ENCODE measurements at places on chromosomes 2 and 18.

DNA sequence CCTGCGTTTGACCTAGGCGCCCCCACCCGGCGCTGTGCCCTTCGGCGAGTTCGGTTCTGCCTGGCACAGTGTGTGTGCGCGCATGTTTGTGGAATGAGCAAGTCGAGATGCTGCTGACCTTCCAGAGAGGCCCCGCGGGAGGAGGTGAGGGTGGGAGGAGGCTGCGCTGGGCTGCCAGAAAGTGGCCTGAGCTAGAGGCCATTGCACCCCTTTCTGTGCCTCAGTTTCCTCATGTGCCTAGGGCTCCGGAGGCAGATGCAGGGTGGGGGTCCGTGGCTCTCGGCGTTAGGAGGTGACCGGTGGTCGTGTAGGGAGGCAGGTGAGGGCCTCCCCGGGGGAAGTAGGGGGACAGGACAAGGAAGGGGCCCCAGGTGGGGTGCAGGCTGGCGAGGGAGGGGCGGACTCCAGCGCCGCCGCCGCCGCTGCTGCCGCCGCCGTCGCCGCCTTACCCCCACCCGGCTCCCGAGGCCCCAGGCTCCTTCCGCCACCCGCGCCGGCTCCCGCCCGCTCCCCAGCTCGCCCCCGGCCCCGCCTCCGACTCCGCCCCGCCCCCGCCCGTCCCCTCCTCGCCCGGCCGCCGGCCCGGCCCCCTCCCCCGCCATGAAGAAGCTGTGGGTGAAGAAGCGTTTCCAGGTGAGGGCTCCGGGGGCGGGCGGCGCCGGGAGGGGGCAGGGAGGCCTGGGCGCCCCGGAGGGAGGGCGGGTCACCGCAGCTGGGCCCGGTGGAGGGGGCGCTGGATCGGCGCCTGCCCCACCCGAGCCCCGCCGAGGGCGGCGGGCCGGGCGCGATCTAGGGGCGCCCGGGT, 7.0 kb downstream of the SPEG start:
- peak; percentile 74 for DNase-seq

DNA sequence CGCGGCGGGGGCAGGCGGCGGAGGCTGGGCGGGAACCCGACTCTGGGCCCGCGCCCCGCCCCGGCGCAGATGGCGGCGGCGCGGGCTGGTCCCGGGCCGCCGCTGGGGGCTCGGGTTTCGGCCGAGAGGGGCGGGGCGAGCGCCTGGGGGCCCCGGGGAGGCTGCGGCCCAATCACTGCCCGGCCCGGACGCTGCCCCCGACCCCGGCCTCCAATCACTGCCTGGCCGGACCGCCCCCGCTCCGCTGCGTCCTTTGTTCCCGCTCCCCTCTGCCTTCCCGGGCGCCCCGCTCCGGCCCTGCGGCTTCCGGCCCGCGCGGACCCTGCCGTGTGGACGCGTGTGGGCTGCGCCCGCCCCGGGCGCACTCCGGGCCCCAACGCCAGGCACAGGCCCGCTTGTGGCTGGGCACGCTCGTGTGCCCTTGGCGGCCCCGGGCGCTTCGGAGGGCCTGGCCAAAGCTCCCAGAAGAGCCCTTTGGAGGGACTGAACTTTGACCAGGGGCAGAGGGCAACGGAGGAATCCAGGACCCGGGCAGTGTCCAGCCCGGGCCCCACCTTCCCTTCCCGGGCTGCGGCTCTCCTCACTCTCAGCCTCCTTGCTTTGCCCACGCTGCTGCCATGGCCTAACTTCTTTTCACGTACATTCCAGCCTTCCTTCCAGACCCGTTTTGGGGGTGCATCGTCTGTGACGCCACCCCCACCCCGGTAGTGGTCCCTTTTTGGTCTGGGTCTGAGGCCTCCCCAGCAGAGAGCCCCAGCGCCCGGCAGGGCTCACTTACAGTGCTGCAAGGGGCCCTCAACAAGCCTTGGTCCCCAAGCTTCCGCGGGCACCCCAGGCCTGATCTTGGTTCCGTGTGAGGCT, 27.1 kb upstream of the PTMA start:
- DNase-seq, result no peak

- no peak for DNase-seq
Measured at GRCh38 chr2:149033716-149034115, 4.8 kb upstream of the LYPD6B start.

- peak; percentile 66 for DNase-seq
Measured at GRCh38 chr2:218229239-218229638, 12.2 kb downstream of the ARPC2 start.

GRCh38 chr2:136051001-136051724, 65.7 kb upstream of the DARS1 start:
- no peak for DNase-seq

DNA sequence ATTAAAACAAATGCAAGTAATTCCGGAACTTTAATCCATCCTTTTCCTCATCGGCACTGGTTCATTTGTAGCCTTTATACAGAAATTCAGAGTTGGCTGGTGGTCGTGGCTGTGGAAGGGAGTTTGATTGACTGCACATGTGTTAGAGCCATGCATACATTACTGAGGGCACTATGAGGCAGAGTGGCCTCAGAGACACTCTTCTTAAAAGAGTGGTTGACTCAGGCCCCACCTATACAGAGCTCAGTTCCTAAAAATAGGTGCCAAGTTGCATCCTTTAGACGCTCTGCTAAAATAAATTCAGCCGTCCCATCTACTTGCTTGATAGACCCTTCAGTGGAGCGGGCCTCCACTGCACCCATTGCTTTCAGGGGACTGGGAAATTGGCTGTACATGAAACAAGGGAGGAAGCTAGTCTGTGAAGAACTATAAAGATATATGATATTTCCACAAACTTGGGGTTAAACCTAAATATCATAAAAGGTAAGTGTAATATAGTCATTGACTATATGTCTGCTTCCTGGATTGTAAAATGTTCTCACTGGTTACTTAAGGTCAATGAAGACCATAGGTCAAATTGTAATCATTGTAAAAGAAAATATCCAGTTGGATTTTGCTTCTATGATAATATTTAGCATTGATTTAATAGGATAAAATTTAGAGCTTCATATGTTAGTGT, 298.9 kb downstream of the XIRP2 start:
- DNase-seq, result no peak

- DNase-seq, result no peak
Measured at GRCh38 chr2:145199042-145199441, 679.1 kb upstream of the ZEB2 start.

DNA sequence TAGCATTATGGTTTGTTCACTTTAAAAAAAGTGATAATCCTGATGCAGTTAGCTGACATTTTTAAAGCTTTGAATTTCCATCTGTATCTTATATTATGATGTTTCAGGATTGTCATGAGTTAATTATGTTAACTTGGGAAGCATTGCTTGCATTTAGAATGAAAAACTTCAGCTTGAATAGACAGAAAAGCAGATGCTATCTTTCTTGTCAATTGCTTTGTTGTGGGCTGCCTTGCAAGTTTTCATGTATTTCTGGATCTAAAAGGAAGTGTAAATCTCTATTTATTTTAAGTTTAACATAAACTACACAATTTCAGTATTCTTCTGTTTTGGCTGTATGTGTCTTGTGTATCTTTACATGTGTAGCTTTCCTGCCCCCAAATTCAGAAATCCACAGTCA, 479.5 kb downstream of the ARHGAP15 start:
- DNase-seq, result no peak

DNA sequence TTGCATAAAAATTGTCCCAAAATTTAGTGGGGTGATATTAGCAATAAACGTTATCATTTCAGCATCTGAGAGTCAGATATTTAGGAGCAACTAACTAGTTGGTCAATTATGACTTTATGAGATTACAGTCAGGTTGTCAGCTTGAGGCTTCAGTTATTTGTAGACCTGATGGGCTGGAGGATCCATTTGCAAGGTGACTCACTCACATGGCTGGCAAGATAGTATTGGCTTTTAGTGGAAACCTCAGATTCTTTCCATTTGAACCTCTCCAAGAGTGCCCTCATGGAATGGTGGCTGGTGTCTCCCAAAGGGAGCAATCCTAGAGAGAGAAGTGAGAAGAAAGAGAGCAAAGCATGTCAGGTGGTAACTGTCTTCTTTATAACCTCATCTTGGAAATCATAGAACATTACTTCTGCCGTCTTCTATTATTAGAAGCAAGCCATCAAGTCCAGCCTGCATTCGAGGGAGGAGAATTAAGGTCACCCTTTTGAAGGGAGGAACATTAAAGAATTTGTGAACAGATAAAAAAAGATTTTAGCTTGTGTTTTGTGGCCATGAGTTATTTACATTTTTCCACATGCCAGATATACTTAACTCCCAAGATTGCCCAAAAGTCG, 92.5 kb downstream of the HAUS1 start:
- DNase-seq, result no peak

DNA sequence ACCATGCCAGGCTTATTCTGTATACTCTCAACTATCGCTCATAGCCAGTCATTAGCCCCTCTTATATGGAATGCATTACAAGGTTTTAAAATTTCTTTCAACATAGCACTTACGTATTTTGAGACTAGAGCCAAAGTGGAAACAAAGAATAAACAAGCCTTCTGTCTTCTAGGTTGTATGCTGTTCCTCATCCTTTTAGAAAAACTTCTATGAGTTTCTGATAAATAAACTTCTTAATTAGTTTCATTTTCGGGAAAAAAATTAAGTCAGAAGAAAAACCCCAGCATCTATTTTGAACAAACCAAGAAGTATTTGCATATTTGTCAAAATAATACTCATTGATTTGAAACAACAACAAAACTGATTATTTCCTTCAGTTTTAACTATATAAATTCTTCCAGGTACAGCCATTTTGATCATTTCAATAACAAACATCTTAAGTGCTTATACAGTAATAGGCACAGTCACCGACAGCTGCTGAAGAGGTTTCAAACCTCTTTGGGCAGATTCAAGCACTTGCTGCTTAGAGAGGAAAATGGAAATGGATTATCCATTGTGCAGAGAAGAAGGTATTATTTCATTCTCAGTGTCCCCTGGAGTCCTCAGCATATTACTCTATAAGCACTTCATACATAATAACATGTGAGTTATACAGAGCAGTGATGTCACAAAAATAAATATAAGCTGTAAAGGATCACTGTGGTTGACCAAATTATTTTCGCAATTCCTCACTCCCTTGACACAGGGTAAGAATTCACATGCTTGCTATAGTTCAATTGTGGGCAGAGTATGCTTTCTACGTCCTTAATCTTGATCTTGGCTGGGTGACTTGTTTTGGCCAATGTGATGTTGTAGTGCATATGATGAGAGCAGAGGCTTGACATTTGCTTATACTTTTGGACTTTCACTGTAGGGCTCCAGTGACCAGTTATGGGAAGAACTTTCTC, 833.8 kb downstream of the TRIB2 start:
- DNase-seq, result no peak

GRCh38 chr18:36132756-36133155, 3.1 kb downstream of the ELP2 start:
- DNase-seq, result no peak

DNA sequence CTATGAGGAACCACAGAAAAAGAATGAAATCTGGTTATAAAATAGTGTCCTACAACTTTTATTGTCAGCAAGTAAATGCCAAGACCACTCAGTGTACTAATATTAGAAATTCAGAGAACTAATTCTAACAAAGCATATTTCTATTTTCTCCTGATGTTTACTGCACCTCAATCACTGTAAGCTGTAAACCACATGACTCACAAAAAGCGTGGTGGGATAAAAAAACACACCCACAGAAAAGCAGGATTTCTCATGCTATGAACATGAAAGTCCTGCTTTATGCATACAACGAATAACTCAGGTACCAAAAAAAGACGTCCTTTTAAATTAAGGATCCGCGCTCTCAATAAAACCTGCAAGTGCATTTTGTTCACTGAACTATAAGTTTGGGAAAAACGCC, 797 bp downstream of the TXNL4A start:
- no peak for DNase-seq

- no peak for DNase-seq
Measured at GRCh38 chr2:121858369-121858768, 102.9 kb downstream of the TSN start.

DNA sequence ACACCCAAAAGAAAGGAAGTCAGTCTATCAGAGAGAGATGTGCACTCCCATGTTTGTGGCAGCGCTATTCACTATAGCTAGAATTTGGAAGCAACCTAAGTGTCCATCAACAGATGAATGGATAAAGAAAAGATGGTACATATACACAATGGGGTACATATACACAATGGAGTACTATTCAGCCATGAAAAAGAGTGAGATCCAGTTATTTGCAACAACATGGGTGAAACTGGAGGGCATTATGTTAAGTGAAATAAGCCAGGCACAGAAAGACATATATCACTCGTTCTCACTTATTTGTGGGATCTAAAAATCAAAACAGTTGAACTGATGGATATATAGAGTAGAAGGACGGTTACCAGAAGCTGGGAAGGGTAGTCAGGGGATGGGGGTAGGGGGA, 99.9 kb upstream of the ZNF516 start:
- DNase-seq, result no peak

- no peak for DNase-seq
Measured at GRCh38 chr2:169452080-169452479, 27.2 kb upstream of the BBS5 start.

- DNase-seq, result no peak
Measured at GRCh38 chr2:153136216-153136615, 342.3 kb downstream of the RPRM start.

GRCh38 chr18:34729740-34730355, 19.8 kb downstream of the DTNA start:
- no peak for DNase-seq

DNA sequence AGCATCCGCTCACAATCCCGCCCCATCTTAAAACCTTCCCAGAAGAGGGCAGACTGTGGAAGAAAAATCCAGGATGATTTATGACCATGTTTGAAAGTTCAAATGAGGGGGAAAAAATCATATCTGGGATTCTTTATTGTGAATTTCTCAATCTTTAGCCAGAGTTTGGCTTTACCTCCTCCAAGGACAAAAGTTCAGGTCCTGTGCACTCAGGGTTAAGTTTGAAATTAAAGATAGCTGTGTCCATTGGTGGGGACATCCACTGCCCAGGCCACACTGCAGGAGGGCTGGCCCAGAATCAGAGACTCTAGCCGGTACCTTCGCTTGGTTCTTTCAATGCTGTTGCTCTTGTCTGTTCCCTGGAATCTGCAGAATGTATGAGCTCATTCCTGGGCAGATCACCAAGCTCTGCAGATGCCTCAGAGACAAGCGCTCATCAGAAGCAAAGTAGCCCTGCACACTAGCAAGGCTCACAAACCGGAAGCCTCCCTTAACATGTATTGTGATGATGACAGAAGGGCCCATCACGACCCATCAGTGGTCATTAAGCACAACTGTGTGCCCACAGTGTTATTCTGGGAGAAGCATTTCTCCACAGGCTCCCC, 375.3 kb upstream of the KLHL29 start:
- DNase-seq, result no peak

DNA sequence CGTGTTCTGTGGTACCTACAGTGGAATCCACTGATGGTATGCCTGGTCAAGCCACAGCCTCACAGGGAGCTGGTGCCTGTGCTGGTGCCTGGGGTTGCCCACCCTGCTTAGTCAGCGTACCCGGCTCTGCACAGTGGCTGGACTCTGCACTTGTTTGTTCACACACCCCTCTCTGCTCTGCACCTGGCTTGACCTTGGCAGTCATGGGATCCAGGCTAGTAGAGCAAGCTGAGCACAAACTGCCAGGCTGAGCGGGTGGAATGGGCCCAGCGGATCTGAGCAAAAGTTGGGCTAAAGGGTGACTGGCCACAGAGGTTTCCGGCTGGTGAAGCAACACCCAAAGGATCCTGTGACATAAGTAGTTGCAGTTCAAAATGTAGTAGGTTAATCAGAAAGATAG, 163.5 kb downstream of the CDH19 start:
- no peak for DNase-seq

GRCh38 chr18:38898167-38898566, 1332.6 kb upstream of the CELF4 start:
- DNase-seq, result no peak

GRCh38 chr2:53087262-53087873, 680.2 kb upstream of the CHAC2 start:
- DNase-seq, result no peak

- DNase-seq, result no peak
Measured at GRCh38 chr2:235333076-235333475, 160.8 kb upstream of the AGAP1 start.

All from CD4-positive, alpha-beta T cell treated with Interleukin-6 at 100 ng/mL for 8 hours (primary cell).